ENCODE measurements at places on chromosomes 6 and 20.

DNA sequence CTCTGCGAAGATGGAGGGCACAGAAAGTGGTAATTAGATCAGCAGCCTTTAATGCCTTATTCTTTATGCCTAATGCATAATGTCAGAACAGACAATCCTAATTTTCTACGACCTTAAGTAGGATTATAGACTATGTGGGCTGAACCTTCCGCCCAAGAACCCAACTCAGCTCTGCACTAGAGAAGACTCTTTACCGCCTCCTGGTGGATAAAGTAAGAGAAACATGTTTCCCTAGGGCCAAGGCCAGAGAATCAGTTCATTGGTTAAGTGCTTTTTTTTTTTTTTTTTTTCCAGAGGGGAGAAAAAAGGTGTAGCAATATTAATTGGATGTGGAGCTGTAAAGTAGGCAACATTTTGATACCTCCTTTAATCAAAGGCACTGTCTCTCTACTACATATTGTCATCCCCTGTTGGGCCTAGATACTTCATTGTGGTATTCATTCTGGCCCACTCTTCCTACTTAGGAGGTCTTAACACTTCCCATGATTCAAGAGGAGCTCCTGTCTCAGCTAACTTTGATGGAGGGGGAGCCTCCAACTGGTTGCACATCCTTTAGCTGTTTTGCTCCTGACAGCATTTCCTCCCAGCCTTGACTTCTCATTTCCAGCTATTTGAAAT is 124.9 kb upstream of the NRN1 start:
- no peak for DNase-seq

- no peak for DNase-seq
These were observed 61.4 kb upstream of the IL20RA start for GRCh38 chr6:137106183-137106582.

GRCh38 chr6:8536122-8536521 is 100.8 kb upstream of the SLC35B3 start:
- no peak for DNase-seq

GRCh38 chr20:19712721-19713260 is 45.3 kb upstream of the RIN2 start:
- DNase-seq: no peak

DNA sequence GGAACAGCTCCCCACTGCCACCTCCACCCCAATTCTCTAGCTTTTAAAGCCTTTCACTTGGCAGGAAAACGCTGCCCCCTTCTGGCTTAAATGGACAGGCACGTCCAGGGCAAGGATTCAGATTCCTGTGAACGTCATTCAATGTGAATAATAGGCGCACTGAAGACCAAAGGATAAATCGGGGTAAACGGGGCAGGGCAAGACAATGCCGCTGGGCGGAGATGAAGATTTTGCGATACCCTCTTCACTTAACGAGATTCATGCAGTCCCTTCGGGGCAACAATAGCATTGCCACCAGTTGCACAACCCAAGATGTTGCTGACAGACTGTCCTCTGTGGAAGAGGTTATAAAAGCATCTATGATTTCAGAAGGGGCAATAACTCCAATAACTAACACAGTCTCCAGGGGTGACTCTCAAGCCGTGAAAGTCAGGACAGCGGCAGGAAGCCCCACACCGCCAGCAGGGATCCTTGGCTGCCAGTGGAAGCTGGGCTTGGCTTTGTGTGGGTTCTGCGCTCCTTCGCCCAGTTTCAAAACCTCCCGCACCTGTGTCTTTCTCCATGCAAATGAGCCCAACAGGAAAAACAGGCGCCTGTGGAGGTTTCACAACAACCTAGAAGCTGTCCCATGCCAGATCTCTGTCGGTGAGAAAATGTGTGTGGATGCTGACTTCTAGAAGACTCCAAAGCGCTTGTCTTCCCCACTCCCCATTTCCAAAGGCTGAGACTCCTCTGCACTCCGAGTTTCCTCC is 291.8 kb downstream of the BMP7 start:
- no peak for DNase-seq

DNA sequence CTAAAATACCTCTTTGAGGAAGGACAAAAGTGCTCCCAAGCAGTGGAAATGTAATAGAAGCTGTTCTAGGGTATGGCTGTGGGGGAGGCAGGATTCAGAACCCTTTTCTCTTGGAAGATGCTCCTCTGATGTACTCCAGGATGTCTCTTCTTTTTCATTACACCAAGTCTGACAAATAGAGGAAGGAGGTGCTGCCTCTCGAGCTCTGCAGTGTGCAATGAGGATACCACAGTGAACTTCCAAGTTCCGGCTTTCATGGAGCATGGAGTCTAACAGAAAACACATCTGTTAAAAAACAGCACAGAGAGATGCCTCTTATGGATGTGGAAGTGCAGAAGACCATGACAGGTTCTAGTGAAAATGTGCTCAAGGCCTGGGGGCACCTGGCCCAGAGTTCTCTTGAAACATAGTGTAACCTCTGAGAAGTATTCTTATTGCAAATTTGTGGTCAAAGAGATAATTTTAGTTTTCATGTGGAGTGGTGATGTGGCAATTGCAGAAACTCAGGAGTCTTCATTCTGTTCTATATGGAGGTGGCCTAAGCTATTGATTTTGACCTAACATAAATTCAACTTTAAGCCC is 362.0 kb upstream of the CITED2 start:
- no peak for DNase-seq

- peak; percentile 3 for DNase-seq
These were observed 5.7 kb upstream of the RBPJL start for GRCh38 chr20:45300961-45301360.
